ENCODE measurements at places on chromosomes 11 and 22.

- ATAC-seq: no peak
Measured at GRCh38 chr11:23063276-23063675, 203.0 kb upstream of the CCDC179 start.

- ATAC-seq: no peak
Measured at GRCh38 chr22:47795477-47796127, 1033.2 kb downstream of the TBC1D22A start.

DNA sequence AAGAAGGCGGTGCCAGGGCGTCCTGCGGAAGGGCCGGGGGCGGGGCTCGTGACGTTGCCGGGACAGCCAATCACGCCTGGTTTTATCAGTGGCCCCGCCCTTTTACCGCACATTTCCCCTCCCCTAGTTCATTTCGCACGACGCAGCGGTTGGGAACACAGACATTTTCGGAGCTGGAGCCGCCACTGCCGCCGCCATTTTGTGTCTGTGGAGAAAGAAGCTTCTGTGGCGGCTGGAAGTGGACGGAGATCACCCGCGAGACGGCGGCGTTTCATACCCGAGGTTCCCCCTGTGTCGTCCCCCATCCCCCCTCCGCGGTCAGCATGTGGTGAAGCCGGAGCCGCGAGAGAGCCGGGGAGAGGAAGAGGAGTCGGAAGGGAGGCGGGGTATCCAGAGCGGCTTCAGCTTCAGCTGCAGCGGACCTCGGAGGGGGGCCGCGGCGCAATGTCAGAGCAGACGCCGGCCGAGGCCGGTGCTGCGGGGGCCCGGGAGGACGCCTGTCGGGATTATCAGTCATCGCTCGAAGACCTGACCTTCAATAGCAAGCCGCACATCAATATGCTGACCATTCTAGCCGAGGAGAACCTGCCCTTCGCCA, at the start of gene PCF11:
TSS of gene PCF11 (plus strand) at position 136 of the 598 bp plus-strand sequence. CDS start at position 445, 309 bp downstream.
- peak; percentile 19 for ATAC-seq

GRCh38 chr11:117565709-117566108, 231.3 kb downstream of the DSCAML1 start:
- no peak for ATAC-seq

- ATAC-seq: peak; percentile 88
Measured at GRCh38 chr11:65366340-65366773, 11.8 kb downstream of the TIGD3 start.

GRCh38 chr11:93000511-93001476, 31.3 kb downstream of the MTNR1B start:
- peak; percentile 97 for ATAC-seq

GRCh38 chr11:31445621-31446020, 63.8 kb downstream of the IMMP1L start:
- ATAC-seq: 0 out of 3 replicates have a peak, but pooled peaks have one; percentile 22

GRCh38 chr22:37972527-37972926, 11.8 kb downstream of the SOX10 start:
- ATAC-seq: no peak

DNA sequence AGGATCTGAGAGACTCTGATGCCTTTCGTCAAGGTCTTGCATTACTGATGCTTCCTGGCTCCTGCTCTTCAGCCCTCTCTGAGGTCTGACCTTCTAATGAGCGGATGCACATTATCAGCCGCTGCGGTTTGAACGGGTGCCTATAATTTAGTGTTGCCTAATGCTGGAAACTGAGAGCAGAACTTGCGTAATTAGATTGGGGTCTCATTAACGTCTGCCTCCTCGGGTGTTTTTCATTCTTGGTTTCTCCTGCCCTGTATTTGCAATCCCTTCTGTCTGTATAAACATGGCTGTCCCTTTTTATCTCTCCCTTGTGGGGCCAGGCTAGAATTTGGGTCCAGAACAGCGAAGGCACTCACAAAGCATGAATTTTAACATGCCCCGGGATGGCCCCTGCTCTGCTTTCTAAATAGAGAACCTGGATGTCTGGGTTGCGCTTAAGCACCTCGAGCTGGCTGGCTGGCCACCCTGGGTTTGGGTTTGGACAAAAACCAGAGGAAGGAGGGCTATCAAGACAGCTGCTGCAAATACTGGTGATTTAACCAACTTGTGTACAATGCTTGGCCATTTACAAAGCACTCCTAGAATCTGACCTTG, 118.6 kb downstream of the TIMP3 start:
- no peak for ATAC-seq

GRCh38 chr11:69841170-69841858, 22.1 kb upstream of the FGF3 start:
- ATAC-seq: no peak

GRCh38 chr11:34575261-34575660, 45.6 kb upstream of the EHF start:
- no peak for ATAC-seq

- ATAC-seq: peak; percentile 89
Measured at GRCh38 chr11:94767701-94768601, at the start of gene AMOTL1. Gene AMOTL1, plus strand, starts transcription at chr11:94768356. Its CDS starts 156 bp downstream, at chr11:94768512.

DNA sequence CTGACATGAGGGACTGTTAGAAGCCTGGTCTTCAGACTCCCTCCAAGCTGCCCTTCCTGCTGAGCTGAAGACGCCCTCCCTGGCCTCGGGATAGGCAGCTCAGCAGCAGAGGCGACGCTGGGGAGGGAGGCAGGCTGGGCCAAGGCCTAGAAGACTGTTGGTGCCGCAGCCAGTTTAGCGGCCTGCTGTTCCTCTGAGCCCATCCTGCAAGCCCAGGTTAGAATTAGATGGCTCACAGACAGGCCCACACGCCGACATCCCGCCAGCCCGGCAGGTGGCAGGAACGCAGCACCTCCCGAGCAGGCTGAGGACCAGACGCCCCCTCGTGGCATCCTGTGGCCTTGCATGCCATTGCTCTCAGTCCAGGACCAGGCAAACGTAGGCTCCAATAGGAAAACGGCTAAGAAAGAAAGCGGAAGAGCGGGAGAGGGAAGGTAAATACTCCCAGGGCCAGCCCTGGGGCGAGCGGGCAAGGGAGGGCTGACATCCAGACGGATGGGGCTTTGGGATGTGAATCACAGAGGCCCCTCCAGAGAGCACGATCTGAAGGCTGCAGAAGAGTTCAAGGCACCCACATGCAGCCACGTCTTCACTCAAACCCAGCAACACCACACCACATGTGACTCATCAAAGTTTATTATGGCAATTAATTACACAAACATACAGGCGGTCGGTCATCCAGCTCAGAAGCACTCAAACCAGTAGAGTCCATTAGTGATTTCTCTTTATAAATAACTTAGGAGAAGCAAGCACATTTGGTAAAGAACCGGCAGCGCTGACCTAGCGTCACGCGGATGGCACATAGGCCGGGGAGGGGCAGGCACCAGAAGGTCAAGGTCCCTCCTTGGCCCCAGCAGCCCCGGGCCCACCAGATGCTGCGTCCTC, 27.6 kb downstream of the CD5 start:
- peak; percentile 95 for ATAC-seq

- 0 out of 3 replicates have a peak, but pooled peaks have one; percentile 28 for ATAC-seq
Measured at GRCh38 chr11:81497202-81497804, 1236.4 kb downstream of the FAM181B start.

- ATAC-seq: no peak
Measured at GRCh38 chr11:128907585-128907984, 16.4 kb downstream of the KCNJ5 start.

DNA sequence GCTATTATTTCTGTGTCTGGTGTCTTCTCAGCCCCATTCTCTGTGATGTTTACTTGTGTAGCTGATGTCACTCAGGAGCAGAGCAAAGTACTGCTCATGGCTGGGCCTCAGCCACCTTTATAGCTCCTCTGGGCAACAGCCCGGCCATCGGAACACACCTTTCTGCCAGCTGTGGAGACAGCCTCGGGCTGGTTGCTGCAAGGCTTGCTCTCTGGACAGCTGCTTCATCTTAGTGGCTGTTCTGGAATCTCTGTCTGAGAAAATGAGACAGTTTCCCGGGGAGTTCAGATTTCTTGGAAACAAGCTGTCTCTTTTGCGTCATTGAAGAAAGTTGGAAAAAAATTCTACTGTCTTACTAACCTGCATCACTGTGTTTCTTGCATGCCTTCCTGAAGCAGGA, 20.0 kb downstream of the THY1 start:
- ATAC-seq: no peak
